ENCODE measurements at places on chromosomes 3 and 15.

GRCh38 chr3:38960953-38961622 lies 90.7 kb downstream of the SCN11A start:
- DNase-seq: no peak

GRCh38 chr15:64766058-64766457 lies 9.3 kb downstream of the RBPMS2 start:
- DNase-seq: no peak

DNA sequence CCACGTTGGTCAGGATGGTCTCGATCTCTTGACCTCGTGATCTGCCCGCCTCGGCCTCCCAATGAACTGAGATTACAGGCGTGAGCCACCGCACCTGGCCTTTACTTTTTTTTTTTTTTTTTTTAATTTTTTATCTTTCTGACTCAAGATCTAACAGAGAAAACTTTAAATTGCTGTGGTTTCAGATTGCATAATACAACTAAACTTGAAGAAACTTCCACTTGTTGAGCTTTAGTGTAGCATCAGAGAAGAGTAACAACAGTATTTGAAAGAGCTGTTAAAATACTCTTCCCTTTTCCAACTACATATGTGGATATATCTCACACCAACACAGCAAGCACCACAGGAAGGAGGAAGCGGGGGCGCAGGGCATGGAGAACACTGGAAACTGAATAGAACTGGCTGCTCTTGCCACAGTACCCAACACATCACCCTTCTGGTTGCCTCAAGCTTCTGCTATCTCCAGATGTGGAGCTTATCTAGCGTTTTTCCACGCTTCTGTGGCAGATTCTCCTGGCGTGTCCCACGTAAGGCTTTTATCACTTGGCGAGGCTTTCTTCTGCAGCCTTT lies 45.4 kb downstream of the MAP6D1 start:
- no peak for DNase-seq

DNA sequence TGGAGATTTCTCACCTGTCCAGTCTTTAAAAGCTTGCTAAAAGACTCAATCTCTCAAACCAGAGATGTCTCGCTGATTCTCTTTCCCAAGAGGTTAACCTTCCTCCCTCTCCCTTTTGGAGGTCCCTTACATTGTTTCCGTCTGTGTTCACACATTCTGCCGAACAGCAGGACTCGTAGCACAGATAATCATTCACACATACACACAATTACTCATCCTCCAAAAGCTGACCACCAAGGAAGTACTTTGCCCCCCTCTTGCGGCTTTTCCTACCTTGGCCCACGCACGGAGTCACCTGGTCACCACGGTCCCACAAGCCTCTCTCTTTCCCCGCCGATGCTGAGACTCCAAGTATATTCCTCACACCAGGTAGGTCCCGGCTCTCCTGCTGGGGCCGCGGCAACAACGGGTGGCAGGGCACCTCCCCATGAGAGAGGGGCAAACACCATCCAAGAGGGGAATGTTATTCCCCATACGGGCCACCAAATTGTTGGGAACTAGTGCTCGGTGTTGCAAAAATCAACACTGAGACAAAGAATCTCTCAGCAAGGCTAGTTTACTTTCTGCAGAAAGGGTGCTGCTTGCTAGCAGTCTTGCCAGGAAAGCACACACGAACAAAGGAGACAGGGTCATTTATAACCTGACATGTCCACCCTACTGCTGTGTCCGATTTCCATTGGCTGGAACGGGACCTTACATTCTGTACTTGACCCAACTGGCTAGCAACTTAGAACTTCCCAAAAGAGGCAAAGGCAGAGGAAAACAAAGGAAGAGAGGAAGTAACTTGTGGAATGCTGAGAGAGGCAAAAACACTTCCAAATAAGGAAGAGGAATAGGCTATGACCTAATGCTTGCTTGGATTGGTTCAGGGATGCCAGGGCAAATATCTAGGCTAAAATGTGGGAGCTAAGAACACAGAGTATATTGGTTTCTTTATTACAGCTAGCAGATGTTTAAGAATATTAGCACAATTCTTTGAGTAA lies 102.1 kb upstream of the NECTIN3 start:
- no peak for DNase-seq

DNA sequence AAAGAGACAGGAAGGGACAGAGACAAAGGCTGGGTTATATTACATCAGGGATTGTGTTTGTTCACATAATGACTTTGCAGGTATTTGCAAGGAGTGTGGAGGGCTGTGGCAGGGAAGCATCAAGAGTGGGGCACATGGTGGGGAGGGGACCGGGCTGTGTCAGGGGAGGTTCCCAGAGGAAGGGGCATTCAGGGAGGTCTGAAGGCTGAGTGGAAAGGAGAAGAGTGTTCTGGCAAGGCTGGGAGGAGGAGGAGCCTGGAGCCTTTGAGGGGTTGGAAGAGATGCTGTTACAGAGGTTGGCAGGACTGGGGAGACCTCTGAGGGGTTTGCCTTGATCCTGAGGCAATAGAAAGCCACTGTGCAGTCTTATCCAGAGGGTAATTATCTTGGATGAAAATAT lies 49.4 kb downstream of the EXOG start:
- DNase-seq: no peak

Data from NCI-H1694 treated with DMSO at 0.1 percent for 48 hours (cell line).